Sciatic nerve (tissue), 2 donors: ENCODE measurements at places on chromosomes 11 and 22.

DNA sequence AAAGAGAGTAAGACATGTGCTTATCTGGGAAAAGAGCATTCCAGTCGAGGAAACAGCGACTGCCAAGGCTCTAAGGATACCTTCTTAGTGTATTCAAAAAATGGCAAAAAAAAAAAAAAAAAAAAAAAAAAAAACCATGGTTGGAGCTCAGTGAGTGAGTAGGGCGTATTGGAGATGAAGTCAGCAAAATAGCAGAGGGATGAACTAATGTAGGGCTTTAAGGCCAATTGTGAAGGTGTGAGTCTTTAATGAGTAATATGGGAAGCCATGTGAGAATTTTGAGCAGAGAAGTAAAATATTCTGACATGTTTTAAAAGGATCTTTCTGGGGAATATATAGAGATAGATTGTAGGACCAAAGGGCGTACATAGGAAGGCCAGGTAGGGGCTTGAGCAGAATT, 498.6 kb upstream of the ISX start:
- no peak for DNase-seq

DNA sequence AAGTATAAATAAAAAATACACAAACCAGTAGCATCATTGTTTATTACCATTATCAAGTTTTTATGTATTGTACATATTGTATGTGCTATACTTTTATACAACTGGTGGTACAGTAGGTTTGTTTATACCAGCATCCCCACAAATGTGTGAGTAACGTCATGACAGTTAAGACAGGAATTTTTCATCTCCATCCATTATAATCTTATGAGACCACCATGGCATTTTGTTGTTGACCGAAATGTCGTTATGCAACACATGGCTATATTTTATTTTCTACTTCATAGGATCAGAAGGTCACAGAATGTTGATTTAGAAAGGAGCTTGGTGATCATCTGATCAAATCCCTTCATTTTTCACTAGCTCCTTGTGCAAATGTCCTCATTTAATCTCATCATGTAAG, 170.9 kb upstream of the NCAM1 start:
- DNase-seq = no peak

DNA sequence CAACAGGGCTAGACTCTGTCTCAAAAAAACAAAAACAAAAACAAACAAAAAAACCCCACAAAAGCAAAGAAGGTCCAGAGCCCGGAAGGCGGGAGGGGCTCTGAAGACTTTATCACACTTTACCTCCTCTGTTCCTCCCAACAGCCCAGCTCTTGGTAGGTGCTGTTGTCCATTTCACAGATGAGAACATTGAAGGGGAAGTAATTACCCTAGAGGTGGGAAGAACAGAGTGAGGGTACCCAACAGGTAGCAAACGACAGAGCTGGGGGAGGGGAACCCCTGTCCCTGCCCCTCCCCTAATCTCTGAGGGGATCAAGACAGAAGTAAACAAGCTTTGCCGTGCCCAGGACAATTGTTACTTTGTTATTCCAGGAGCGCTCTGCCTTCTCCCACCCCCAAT, 1.0 kb upstream of the BIK start:
- no peak for DNase-seq

- DNase-seq = no peak
These were observed 2.2 kb downstream of the PHRF1 start for GRCh38 chr11:578276-579035.

DNA sequence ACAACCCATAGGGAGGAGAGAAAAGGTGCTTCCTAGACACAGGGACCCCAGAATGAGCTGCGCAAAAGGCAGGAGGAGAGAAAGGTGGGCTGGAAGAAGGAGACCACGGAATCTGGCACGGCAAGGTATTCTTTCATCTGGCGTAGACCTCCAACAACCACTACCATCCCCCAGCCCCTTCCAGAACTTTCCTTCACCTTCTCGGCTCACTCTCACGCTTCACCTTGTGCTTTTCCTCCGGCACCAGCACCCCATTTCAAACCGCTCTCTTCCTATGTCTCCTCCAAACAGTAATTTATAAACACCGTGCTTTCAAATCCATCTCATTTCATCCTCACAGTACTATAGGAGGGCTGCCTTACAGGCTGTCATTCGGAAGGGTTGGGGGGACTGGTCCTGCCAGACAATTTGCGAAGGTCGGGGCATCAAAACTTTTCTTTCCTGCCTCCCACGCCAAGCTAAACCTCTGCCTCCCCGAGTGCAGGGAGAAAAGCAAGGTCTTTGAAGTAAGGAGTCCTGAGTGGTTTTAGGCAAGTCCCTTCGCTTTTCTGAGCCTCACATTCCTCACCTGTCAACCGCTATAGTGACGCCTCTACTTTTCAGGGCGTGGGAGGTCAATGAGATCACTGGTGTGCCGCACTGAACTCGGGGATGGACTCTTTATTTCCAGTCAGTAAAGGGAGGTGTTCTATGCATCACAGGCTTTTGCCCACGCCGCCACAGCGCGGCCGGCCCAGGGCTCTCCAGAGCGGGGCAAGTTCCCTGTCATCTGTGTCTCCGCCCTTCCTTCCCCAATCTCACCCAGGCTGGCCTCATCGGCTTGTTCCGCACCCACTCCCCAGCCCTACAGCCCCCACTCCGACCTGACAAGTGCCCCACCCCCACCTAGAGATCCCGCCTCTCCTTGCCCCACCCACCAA, 800 bp downstream of the KCTD21 start:
- peak; percentile 49 for DNase-seq
